HuH-7 (cell line): ENCODE measurements at places on chromosomes 12 and 14.
A peak's percentile ranks its signal among the peaks of the same experiment; 100 is the strongest.

DNA sequence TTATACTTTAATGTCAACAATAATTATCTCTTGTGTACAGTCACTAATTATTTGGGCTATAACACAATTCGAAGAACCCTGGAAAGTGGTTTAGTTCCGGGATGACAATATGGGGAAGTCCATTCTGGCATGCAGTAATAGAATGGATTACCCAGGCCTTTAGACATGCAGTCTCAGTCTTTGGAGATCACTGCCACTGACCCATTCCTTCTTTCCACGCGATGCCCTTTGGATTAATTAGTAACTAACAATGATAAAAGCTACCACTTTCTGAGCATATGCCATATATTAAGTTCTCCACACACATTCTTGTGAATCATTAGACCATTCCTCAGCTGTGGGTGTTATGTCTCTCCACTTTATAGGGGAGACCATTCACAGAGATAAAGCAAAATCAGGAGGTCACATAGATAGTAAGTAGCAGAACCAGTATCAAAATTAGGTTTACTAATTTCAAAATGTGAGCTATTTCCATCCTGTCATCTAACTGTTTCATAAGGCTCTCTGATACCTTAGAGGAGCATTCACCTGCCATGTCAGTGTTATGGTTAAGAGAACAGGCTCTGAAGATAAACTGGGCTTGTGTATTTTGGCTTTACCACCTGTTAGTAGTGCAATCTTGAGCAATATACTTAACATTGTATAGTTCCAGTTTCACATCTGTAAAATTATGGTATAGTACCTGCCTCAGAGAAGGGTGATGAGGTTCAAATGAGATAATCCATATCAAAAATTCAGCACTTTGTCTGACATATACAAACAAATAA is 27.2 kb upstream of the KCNJ8 start:
- no peak for DNase-seq

GRCh38 chr14:22838631-22839041 is 2.3 kb downstream of the MMP14 start:
- peak; percentile 14 for DNase-seq

DNA sequence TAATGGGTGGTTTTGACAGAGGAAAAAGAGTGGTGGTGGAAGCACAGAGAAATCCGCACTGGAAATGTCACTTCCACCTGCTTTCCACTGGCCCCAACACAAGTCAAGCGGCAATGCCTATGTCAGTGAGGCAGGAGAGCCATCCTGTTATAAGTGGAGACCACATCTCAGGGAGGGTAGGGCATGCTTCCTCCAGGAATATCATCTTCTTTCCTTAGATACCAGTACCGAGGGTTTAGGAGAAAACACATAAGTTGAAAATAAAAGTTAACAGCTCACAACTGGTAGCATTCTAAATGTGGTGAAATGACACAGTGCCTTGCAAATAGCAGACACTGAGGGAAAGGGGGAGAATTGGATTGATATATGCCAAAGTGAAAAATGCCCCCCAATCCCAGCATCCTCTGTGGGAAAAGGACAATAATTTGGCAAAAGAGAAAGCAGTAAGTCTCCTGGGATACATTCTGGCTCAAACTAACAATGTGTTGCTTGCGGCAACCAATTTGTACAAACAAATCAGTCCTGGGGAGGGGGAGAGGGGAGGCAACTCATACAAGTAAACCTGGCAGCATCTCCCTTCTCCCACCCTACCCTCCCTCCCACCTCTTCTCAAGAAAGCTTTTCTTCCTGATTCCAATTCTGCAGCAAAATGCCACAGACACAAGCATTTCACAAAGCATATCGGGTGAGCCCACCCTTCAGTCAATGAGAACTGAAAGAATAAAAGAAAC is 57.1 kb downstream of the STON2 start:
- no peak for DNase-seq

GRCh38 chr12:15677228-15677627 is 112.0 kb downstream of the EPS8 start:
- no peak for DNase-seq

DNA sequence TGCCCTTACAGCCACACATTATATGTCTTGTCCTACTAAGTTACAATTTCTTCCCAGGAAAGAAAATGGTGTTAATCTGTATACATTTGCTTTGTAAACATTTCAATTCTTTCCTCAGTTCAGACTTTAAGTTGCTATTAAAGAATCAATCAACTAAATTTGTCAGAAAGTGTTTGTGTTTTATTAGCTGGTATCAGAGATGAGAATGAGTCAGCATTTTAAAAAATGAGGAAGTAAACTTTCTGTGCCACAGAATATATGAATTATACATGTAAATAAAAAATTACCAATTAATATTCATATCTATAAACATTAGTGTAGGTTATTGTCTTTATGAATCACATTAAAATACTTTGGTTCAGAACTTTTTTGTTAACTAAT is 82.0 kb downstream of the LMO3 start:
- DNase-seq, result no peak

- no peak for DNase-seq
Observed at GRCh38 chr12:25829192-25829591, 129.3 kb upstream of the RASSF8 start.

DNA sequence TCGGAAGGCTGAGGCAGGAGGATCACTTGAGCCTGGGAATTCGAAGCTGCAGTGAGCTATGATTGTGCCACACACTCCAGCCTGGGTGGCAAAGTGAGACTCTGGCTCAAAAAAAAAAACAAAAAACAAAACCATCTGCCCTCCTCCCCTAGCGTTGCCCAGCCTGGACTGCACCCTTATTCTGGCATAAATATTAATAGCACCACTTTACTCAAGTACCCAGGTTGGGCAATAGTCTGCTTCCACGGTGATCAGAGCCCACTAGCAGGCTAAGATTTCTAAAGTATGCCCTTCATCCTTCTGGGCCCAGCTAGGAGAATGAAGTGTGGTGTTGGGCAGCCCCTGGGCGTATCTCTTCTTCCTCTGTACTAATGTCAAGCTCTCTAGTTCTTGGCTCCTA is 33.3 kb downstream of the KCTD10 start:
- DNase-seq, result no peak
